Fibroblast of the aortic adventitia (primary cell): ENCODE measurements at places on chromosomes 2 and 18. TPM values are rescaled to one million over a fixed set of nuclear protein-coding genes. Genes with fewer than 3 reads are reported as not detected.

The CXCR4 gene
- 0.27 and 1.2 TPM in 2 replicates for total RNA-seq

The KLHL30 gene
- 0.09 and 0.33 TPM in 2 replicates for total RNA-seq

The VWA3B gene
- not detected in 2 replicates for total RNA-seq

The CXCR1 gene
- not detected in 2 replicates for total RNA-seq

The MARCO gene
- total RNA-seq: not detected in 2 replicates

The SERPINB11 gene
- total RNA-seq: not detected in 2 replicates

The IKZF2 gene
- 11.3 and 13.6 TPM in 2 replicates for total RNA-seq

The DHX57 gene
- 25.0 and 69.4 TPM in 2 replicates for total RNA-seq

The EGR4 gene
- not detected in 2 replicates for total RNA-seq

The OTOS gene
- not detected in 2 replicates for total RNA-seq

The CASP10 gene
- total RNA-seq: 4.8 and 9.1 TPM in 2 replicates

The VIT gene
- total RNA-seq: 2.0 and 12.9 TPM in 2 replicates

The G6PC2 gene
- total RNA-seq: not detected in 2 replicates

The FAM161A gene
- total RNA-seq: 7.6 and 8.1 TPM in 2 replicates

The TRIB2 gene
- 39.9 and 112 TPM in 2 replicates for total RNA-seq
